A375 (cell line): ENCODE measurements at places on chromosomes 12 and 14. TPM values are rescaled to one million over a fixed set of nuclear protein-coding genes. Genes with fewer than 3 reads are reported as not detected.

Gene COPS7A
- total RNA-seq, result 107 and 109 TPM in 2 replicates

Gene DIO2
- 0.05 and 0.34 TPM in 2 replicates for total RNA-seq

Gene PLXNC1
- 0.83 and 1.0 TPM in 2 replicates for total RNA-seq

Gene ACSS3
- total RNA-seq, result 10.4 and 12.5 TPM in 2 replicates

Gene KITLG
- total RNA-seq, result 0.66 and 1.6 TPM in 2 replicates

Gene B4GALNT3
- total RNA-seq, result 2.2 and 2.3 TPM in 2 replicates

Gene SLC7A7
- 0.11 and 0.16 TPM in 2 replicates for total RNA-seq

Gene ALX1
- total RNA-seq, result 8.0 and 9.7 TPM in 2 replicates

Gene NANOG
- not detected in 2 replicates for total RNA-seq

Gene RNF212B
- total RNA-seq, result not detected in 2 replicates

Gene CLEC4C
- total RNA-seq, result not detected in 2 replicates

Gene CLEC14A
- total RNA-seq, result not detected in 2 replicates

Gene SERPINA9
- not detected in 2 replicates for total RNA-seq

Gene GALNT8
- not detected in 2 replicates for total RNA-seq

Gene PIP4K2C
- 23.7 and 30.1 TPM in 2 replicates for total RNA-seq

Gene EML5
- total RNA-seq, result 2.8 and 3.6 TPM in 2 replicates

Gene HNF1A
- total RNA-seq, result not detected in 2 replicates

Gene CLEC2A
- total RNA-seq, result not detected in 2 replicates

Gene EPYC
- total RNA-seq, result not detected in 2 replicates

Gene SERPINA3
- 357 and 360 TPM in 2 replicates for total RNA-seq

Gene MORN3
- total RNA-seq, result 0.72 and 1.5 TPM in 2 replicates

Gene RND1
- total RNA-seq, result 0.48 and 0.57 TPM in 2 replicates

Gene ENO2
- 19.2 and 23.8 TPM in 2 replicates for total RNA-seq

Gene PROX2
- not detected in 2 replicates for total RNA-seq

Gene GPR65
- total RNA-seq, result 0.03 TPM in 1 of 2 replicates, not detected in the other

Gene SYT1
- total RNA-seq, result 10.3 and 11.2 TPM in 2 replicates

Gene GLS2
- total RNA-seq, result 0.37 TPM in 1 of 2 replicates, not detected in the other

Gene LBHD2
- not detected in 2 replicates for total RNA-seq

Gene OR6C4
- not detected in 2 replicates for total RNA-seq

Gene SYCP3
- 0.08 TPM in 1 of 2 replicates, not detected in the other for total RNA-seq

Gene SAMD15
- 2.6 and 5.8 TPM in 2 replicates for total RNA-seq

Gene PDZRN4
- total RNA-seq, result not detected in 2 replicates
